ENCODE measurements at places on chromosomes 2 and 18. TPM values are rescaled to one million over a fixed set of nuclear protein-coding genes. Genes with fewer than 3 reads are reported as not detected.

SERPINB5 gene
- total RNA-seq, result 428 TPM

PROKR1 gene
- not detected for total RNA-seq

FN1 gene
- total RNA-seq, result 10,039 TPM

FOXI3 gene
- total RNA-seq, result 2.1 TPM

CIDEA gene
- 0.94 TPM for total RNA-seq

LPIN2 gene
- total RNA-seq, result 20.3 TPM

DNA sequence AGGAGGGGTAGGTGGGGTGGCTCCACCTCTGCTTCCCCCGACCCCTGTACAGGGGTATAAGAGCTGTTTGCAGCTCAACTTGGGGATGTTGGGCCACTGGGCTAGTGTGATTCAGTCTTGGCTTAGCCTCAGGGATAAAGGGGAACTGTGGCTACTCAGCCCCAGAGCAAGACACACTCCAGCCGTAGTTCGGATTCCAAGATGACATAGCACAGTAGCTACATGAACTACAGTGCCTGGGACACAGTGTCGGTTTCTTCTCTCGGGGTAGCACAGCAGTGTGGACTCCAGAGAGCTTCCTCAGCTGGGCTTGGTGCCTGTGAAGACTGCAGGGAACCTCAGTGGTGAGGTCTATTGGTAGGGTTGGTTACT is 21.1 kb downstream of the CARF start:
- DNase-seq, result peak; percentile 25

GRCh38 chr18:63829886-63830285 is 54.7 kb downstream of the SERPINB7 start:
- DNase-seq, result no peak

GRCh38 chr2:229578052-229578846 is 136.1 kb downstream of the DNER start:
- no peak for DNase-seq

DNA sequence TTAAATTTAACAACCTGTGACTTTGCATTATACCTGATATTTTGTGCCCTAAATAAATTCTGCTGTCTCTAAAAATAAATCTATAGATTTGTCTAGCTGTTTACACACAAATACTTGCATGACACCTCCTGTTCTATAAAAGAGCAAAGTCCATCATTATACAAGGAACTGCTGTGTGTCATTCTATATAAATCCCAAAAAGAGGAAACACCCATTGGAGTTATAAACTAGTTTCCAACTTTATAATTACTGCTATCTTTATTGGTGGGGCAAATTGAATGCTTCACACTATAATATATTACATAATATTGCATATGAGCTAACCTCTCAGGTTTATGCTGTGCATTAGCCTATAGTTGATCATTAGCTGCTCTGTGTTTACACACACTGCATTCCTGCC is 504.4 kb downstream of the SATB2 start:
- no peak for DNase-seq

GRCh38 chr18:60446821-60447220 is 74.2 kb upstream of the MC4R start:
- DNase-seq, result no peak

DNA sequence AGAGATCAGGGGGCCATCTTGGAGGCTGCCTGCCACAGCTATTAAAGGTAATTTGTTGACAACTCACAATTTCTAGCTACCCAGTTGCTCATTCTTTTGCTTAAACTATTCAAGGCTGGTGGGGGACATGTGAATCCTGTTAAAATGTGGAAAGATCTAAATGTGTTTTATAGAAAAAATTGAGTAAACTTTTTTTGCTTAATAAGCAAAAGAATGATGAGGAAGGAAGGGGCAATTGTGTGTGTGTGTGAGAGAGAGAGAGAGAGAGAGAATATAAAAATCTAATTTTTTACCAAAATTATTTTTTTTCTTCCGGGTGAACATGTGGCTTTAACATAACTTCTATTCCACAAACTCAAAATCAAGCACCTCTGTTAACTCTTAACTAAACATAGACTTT is 5.2 kb upstream of the IL1RL1 start:
- DNase-seq, result no peak

- no peak for DNase-seq
Observed at GRCh38 chr18:42005782-42006181, 50.7 kb downstream of the PIK3C3 start.

GRCh38 chr18:62033207-62033606 is 140.4 kb upstream of the RNF152 start:
- no peak for DNase-seq

- DNase-seq, result peak; percentile 66
Observed at GRCh38 chr2:86482034-86482433, 40.9 kb downstream of the KDM3A start.

- no peak for DNase-seq
Observed at GRCh38 chr2:29786361-29786760, 135.0 kb downstream of the ALK start.

DNA sequence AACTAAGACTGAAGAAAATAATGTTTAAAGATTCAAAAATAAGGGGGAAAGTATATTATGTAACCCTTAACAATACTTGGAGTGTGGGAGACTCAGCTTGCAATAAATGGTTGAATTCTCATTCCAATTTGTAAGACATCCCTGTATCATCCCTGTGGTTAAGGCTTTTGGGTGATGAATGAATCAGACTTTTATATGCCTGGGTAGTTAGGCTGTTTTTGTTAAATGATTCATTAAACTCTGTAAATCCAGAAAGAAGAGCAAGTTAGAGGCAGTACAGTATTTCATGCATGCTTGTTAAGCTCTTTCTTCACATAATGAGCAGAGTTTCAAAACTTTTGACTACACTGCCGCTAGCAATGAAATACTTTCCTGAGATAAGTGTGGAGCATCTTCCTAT is 948.8 kb downstream of the SOCS6 start:
- DNase-seq, result no peak

- DNase-seq, result peak; percentile 57
Observed at GRCh38 chr2:186780701-186781316, 68.2 kb downstream of the ZSWIM2 start.

GRCh38 chr2:9748577-9748976 is 94.7 kb upstream of the TAF1B start:
- DNase-seq, result peak; percentile 70

DNA sequence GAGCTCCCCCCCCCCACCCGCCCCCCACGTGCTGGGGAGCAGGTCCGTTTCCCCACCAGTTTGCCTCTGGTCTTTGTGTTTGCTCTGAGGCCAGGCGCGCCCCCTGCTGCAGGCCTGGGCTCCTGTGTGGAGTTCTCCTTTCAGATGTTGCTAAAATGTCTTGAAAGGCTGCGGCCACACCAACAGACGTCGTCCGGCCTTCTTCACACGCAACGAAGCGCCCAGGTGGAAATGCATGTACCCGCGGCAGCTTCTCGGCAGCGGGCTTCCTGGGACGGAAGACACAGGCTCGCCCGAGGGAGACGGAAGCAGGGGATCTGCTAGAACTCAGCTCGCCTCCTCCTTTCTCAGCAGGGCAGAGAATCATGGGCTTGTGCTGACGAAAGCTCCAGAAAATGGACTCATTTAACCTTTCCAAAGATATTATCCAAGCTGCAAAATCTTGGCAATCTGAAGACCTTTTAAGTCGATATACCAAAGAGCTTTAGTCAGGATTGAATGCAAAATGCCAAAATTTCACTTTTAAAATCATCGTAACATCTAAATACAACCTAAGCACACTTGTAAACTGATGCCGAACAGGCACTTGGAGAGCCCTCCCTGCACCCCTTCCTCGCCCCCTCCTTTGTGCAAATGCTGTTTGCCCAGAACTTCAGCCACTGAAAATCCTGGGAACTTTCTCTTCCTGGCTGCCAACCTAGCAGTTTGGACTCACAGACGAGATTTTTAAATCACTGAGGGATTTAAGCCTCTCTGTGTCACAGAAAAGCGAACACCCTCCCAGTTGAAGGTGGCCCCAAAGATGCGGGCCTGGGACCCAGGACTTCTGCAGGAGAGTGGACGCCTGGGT is 125.5 kb upstream of the ZNF516 start:
- peak; percentile 74 for DNase-seq

GRCh38 chr2:199131136-199131655 is 326.5 kb downstream of the SATB2 start:
- no peak for DNase-seq

DNA sequence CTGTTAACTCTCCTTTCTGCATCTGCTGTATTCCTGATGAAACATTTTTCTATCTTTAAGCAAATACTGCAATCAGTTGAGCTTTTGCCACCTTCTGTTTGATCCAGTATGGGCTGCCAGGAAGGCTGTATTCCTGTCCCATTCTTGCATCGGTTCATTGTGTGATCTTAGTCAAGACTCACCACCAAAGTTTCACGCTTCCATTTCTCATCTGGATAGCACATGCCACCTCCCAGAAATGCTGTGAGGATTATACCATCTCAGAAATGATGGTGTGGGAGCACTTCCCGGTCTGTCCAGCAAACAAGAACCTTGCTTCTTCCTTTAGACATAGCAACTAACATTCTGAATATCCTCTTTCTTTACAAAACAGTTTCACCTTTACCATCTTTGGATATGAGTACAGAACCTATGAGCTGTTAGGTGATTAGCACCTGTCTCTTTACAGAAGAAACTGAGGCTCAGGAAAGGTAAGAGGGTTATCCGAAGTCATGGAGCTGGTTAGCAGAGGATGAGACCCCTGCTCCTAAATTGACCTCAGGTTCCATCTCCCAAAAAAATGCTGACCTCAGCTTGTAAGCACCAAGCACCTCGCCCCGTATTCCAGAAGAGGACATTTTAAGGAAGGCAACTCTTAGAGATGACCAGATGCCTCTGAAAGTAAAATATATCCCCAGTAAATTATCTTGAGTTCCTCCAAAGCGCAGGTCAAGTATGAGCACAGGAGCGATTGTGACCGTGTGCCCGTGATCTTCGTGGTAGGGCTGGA is 56.8 kb downstream of the FEZ2 start:
- DNase-seq, result no peak

DNA sequence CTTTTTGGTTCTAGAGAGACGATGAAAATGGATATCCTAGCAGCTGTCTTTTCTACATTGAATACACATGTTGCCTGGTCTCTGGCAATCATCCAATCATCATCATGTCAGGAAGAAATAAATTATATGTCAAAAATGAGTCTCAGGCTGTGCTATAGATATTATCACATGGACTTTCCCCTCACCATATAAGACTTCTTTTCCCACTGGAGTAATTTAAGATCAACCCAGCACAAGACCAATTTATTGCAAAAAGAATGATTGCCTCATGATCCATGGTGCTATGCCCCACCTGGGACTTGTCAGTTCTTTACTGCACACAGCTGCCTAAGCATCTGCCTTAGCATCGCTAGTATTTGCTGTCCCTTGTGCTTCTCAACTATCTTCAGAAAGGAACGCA is 783.7 kb upstream of the TMEFF2 start:
- DNase-seq, result no peak

- no peak for DNase-seq
Observed at GRCh38 chr2:120669971-120670370, 65.7 kb upstream of the GLI2 start.

GRCh38 chr2:15866563-15867193 is 73.7 kb upstream of the MYCN start:
- DNase-seq, result no peak

DNA sequence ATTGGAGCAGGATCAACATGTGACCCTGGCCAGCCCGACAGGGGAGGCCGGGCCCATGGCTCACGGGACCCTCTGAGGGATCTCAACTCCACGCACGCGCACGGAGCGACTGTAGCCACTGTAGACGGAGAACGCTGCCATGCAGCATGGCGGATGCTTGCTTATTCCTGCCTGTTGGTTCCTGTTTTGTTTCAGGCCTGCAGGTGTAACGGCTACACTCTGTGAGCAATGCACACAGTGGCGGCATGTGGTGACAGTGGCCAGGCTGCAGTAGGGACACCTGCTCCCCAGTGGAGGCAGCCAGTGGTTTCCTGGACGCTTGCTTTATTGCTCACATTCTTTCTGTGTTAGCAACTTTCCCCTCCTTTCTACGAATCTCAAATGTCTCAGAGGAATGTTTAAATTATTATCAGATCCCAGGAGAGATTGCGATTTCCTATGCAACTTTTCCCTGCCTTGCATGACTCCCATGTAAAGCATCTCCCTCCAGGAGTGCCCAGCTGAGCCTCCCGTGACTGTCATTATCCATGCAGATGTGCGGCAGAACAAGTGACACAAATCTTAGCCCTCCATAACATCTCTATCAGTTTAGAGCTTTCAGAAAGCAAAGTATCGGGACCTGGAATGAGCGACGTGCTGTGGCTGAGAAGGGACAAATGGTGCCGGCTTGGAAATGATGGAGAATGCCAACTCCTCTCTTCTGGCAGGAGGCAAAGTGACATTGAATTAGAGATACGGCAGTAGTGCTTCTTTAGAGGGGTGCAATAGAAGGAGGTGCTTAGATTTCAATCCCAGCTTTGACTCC is 209.7 kb downstream of the ASB1 start:
- DNase-seq, result no peak

DNA sequence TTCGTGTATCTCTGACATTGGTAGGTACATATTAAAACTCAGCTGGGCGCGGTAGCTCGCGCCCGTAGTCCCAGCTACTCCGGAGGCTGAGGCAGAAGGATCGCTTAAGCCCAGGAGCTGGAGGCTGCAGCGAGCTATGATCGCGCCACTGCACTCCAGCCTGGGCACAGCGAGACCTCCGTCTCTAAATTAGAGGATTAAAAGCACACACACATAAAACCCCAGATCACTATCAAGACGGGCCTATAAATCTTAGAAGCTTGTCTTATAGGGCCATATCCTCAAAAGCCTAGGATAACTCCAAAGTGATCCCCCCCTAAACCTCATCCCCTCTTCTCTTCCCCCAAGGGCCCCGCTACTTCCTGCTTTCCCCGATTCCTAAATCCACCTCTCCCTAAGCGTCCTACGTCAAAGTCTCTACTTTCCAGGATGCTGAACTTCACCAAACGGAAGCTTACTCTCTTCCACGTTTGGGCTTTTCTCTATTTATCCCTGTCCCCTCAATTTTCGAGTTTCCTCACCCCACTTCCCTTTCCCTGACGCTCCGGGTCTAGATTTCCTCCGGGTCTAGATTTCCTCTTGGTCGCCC is 707 bp downstream of the KRCC1 start:
- no peak for DNase-seq

DNA sequence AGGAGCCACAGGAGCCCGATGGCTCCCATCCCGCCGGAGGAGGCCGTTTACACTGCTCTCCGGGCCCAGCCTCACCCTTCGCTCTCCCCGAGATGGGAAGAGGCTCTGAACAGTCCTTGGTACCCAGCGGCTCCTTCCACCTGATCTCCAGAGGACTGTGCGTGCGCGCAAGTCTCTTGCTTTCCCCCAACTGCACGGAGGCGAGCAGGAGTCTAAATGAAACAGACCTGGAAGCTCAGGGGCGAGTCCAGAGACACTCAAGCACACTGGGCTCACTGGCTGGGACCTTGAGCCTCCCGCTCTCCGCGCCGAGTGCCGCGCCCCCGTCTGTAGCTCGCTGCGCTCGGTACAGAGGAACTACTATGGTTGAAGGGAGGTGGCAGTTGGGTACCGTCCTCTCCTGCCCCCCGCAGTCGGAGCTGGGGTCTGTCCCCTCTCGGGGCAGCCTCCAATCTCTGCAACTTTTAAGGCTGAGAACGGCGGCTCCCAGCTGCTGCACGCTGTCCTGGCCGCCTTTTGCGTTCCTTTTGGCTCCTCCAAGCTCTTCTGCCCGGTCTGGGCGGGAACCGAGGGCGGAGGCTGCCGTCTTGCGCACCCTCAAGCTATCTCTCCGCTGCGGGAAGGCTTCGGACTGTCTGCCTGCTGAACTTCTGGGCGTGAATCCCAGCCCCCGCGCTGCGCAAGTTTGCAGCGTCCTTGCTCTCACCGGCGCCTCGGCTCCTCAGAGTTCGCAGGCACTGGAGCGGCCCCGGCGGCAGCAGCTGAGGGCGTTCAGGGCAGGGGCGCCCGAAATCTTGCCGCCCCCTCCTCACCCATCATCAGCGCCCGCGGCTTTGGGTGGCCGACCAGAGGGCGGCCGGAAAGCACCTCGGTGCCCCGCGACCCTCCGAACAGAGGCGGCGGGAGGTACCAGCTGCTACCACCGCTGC is 491 bp downstream of the ALK start:
- DNase-seq, result peak; percentile 8
